ENCODE measurements at places on chromosomes 4 and X. TPM values are rescaled to one million over a fixed set of nuclear protein-coding genes. Genes with fewer than 3 reads are reported as not detected.

The ARHGAP36 gene
- total RNA-seq = not detected

The MED12 gene
- total RNA-seq = 33.8 TPM

GRCh38 chr4:57575426-57575825 lies 465.2 kb upstream of the IGFBP7 start:
- DNase-seq = no peak

The CT45A1 gene
- total RNA-seq = not detected

DNA sequence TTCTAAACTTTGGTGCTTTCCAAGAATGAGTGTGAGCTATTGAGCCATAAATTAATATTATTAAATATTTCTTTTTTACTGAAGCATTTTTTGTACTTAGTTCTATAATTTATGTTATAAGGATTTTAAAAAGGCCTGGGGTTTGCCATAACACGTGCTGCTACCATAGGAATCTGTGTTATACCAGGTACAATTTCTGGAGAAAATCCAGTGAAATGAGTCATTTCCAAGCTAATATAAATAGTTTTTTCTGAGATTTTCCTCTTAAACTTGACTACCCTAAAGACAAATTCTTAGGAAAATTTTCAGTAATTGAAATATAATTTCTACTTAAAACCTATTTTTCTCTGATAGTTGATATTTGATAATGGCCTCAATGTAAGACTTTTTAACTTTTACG lies 130.8 kb downstream of the TLL1 start:
- no peak for DNase-seq

DNA sequence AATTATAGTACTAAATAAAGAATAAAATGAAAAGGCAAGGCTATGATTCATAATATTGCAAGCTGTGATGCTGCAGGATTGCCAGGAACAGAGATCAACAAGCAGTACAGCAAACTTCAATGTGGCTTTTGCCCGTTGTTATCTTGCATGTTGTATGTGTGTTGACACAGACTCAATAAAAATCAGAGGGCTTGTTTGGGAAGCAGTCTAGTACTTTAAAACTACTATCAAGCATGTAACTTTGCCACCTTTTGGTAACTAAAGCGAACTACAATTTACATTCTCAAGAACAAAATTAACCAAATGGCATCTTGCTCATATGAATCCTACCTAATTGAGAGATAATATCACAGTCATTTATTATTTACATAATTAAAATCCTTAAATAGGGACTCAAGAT lies 79.8 kb upstream of the GPM6A start:
- peak; percentile 26 for DNase-seq

DNA sequence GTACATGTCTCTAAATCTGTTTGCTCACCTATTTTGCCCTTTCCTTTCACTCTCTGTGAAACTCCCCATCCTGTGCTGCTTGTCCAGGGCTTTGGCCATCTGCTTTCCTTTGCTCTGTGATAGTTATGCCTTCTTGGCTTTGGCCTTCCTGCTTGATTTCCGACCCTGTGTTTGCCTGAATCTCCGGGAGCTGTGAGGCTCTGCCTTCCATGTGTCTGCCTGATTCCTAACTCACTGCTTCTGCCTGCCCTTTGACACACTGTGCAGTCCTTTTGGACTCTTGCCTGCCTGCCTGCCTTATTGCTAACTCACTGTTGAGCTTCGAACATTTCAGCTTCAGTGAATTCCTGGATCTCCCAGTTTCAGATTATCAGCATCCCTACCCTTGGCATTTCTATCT lies 143.1 kb downstream of the C4orf33 start:
- DNase-seq = no peak

- DNase-seq = no peak
Measured at GRCh38 chr4:117429061-117429460, 343.7 kb upstream of the TRAM1L1 start.

The TMEM184C gene
- total RNA-seq = 40.8 TPM

- DNase-seq = peak; percentile 68
Measured at GRCh38 chr4:127049526-127049925, 583.2 kb upstream of the INTU start.

- no peak for DNase-seq
Measured at GRCh38 chrX:74369666-74370065, 51.6 kb upstream of the SLC16A2 start.

DNA sequence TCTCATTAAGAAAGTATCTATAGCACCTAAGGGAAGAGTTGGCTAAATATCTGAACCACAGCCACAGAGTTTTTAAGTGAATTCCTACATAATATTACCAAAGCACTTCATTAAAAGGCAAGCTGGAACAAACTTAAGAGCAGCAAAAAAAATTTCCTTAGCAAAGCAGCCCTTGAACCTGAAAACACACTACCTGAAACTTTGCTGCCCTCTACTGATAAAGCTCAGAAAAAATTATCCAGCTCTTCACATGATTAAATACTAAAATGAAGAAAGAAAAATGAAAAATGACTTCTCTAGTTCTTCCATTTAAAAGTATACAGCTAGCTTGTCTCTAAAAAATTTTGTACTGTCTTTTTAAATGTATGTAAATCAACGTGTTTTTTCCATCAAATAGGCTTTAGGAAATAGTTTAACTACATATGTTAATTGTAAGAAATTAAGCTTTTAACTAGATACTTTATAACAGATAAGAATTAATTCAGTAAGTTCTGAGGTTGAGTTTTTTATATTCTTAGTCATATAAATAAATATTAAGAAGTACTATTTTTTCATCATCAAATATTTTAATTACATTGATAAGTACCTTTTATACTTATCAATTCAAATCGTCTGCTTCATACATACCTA lies 156.1 kb downstream of the STPG2 start:
- DNase-seq = peak; percentile 6

- DNase-seq = peak; percentile 68
Measured at GRCh38 chrX:85017721-85018120, 14.0 kb downstream of the APOOL start.

The APOOL gene
- total RNA-seq = 18.2 TPM

- DNase-seq = no peak
Measured at GRCh38 chrX:15107367-15107988, 162.4 kb downstream of the ASB9 start.

The RAB9B gene
- total RNA-seq = 2.2 TPM

- no peak for DNase-seq
Measured at GRCh38 chr4:139607502-139608060, 51.6 kb upstream of the SETD7 start.

The SLITRK2 gene
- not detected for total RNA-seq

The ALB gene
- total RNA-seq = 0.75 TPM

DNA sequence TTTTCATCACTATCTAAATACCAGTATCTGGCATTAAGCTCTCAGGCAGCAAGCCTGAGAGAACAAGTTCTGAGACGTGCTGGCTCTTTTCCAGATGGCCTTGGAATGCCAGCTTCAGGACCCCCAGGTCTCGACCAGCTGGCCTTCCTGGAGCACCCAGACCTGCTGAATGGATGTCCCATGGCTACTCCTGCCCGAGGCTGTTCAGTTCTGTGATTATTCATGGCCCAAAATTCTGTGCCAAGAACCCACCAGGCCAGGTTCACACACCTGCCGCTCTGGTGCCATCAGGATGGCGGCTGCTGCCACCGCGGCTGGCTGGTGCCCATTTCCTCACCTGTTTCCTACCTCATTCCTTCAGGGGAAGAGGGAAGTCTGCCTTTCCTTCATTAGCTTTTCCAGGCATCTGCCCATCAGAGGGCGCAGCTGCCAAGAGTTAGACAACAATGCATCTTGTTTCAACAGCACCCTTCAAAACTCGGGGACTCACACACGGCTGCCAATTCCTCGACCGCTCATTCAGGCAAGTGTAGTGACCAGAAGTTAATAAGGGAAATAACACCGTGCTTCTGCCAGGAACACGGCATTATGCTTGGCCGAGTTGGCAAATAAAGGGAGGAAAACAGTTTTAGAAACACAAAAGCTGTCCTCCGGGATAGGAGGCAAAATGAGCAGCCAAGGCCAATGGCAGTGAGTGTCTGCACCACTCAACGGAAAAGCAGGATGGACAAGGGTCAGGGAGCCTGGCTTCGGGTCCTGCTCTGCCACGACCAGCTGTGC lies 173.8 kb downstream of the NSUN7 start:
- DNase-seq = no peak

DNA sequence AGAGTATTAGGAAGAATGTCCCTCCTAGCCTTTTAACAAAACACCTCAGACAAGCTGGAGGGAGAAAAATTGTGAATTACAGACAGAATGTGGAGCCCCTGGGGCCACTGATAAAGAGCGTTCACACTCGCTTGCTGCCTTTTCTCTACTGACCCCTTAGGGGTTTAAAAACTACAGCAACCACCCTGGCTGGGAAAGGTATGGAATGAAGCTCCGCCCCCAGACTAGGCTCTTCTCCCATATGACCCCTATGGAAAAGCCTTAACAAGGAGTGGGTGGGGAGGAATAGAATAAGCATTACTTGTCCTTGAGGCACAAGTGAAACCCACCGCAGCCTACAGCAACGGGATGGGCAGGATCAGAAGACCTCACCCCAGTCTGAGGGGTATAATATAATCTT lies 26.3 kb downstream of the ANKRD50 start:
- DNase-seq = no peak

- no peak for DNase-seq
Measured at GRCh38 chr4:58669783-58670182, 1559.6 kb upstream of the IGFBP7 start.

DNA sequence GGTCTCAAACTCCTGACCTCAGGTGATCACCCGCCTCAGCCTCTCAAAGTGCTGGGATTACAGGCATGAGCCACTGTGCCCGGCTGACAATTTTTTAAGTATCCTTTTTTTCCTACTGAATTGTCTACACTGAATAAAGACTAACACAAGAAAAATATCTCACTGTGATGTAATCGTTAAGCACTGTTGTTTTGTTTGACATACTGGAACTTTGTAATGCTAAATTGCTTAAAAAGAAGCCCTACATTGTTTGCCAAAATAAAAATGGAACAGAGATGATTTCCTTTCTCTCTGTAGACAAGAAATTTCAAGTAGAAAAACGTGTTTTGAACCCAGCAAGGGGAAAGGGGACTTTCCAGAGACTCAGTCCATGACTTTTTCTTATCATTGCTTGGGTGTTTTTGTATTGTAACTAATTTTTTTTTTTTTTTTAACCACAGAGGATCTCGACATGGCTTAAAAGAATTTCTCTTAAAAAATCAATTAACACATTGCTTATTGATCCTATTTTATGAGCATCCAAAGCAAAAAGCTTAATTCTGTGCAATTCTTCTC lies 74.9 kb downstream of the TMEM156 start:
- DNase-seq = no peak

The WDR17 gene
- 2.0 TPM for total RNA-seq

DNA sequence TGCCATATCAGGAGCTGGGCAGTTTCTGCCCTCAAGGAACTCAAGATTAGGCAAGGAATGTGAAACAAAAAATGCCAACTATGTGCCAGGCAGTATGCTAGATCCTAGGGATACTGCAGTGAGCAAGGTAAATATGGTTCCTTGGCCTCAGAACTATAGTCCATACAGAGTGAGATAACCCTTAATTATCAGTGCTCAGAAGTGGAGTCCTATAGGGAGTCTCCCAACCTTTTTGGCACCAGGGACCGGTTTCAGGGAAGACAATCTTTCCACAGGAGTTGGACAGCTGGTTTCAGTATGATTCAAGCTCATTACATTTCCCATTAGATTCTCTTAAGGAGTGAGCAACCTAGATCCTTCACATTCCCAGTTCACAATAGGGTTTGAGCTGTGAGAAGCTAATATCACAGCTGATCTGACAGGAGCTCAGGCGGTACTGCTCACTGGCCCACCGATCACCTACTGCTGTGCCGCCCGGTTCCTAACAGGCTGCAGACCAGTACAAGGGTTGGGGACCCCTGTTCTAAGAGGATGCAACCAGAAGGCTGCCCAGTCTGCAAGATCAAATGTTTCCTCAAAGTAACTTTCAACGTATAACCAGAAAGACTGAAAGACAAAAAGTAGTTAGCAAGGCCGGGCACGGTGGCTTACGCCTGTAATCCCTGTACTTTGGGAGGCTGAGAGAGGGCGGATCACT lies 1.7 kb upstream of the SRP72 start:
- DNase-seq = peak; percentile 49

DNA sequence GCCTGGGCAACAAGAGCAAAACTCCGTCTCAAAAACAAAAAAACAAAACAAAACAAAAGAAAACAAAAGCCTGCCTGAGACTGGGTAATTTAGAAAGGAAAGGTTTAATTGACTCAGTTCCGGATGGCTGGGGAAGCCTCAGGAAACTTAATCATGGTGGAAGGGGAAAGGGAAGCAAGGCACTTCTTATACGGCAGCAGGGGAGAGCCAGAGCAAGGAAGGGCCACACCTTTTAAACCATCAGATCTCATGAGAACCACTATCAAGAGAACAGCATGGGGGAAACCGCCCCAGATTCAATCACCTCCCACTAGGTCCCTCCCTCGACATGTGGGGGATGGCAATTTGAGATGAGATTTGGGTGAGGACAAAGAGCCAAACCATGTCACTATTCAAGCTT lies 122.2 kb downstream of the UBE2K start:
- no peak for DNase-seq

The DGKK gene
- 0.05 TPM for total RNA-seq

DNA sequence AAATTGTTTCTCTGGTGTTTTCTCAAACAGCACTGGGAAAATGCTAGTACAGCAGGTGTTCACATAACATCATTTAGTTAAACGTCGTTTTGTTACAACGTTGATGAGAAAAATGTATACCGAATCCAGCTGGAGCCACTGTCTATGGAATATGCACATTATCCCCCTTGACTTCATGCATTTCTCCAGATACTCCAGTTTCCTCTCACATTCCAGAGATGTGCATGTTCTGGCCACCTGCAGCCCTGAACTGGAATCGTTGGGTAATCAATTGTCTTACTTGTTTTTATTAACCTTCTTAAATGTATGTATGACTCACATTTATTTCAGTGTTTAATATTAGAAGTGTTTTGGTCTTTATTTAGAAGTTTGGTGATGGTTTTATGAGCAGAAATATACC lies 18.4 kb upstream of the ODAM start:
- no peak for DNase-seq

DNA sequence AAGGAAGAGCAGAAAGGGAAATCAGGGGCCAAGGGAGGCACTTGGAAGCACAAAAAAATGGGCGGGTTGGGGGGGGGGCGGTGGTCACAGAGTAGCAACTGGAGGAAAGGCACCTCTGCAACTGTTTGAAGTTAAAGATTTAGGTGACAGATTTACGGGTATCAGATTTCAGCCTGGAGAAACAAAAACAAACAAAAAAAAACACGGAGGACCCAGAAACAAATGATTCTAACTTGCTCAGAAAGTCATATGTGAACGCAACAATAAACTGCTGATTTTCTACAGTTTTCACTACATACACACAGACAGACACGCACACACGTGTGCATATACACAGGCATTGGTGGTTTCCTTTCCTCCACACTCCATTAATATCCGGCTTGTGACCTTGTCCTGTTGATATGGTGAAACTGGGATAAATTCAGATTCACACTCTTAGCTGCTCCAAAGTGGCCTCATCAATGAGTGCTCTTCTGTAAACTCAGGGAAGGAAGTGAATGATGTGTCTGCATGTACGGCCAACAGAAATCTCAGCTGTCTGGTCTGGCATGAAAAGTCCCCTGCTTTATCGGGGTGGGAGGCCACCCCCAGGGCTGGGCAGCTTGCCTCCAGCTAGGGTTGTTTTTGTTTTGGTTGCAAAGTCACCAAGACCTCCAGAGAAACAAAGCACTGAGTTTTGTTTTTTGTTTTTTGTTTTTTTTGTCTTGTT lies 54.3 kb downstream of the CHST7 start:
- DNase-seq = no peak

Measured in astrocyte (in vitro differentiated cells and primary cell).